WTC11 (cell line): ENCODE measurements at places on chromosomes 4 and X.

DNA sequence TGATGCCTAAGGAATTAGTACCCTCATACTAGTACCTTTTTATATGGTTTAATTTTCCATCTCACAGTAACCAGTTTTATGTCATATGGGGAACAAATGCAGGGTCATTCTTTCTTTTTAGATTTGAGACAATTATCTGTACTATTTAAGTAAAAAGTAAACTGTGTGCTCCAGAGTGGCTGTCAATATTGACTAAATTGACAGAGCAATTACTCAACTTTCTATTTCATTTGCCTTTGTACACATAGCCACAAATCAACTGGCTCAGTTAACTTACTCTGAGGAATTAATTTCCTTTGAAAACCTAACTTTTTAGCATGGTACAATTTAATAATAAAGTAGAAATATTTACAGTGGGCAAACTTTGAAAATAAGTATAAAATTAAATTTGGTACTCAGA, 28.5 kb upstream of the TEX13C start:
- no peak for DNase-seq

GRCh38 chr4:181200076-181200475, 1043.1 kb upstream of the TENM3 start:
- no peak for DNase-seq

DNA sequence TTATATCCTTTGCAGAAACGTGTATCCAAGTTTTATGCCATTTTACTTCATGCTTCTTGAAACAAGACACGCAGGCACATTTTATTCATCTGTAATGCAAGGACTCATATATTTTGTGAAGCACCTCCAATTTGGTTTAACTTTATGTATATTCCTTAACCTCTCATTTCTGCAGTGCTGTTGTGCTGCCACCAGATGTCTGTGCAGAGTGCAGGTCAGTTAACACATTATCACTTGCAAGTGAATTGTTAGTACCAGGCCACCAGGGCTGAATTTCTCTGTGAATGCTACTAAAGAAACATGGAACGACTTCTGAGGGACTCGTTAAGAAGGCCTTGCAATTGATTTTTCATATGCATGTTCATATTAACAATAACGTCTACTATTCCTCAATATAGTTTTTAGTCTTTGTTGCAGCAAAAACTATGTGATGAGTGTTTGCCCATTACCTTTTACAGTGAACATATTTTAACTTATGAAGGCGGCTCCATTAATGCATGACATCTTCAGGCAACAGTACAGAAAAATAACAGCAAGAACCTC, 770.3 kb downstream of the NLGN4X start:
- DNase-seq = peak; percentile 10

DNA sequence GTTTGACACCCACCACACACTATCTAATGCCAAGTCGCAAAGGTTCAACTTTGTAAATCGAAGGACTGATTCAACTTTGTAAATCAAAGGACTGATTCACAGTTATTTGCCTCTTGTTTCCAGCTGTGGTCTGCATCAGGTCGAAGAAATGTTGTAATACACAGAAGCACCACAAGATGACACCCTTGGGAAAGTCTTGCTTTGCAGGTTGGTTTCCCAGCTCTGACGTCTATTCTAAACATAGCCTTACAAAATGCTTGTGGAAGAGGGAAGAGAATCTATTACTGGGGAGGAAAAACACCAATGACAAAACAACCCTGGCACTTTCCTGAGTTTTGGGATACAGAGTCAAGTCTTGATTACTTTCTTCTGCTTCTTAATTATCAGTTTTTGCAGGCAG, 35.3 kb downstream of the SUPT20HL1 start:
- DNase-seq = peak; percentile 16

GRCh38 chr4:60020389-60020788, 1179.7 kb upstream of the ADGRL3 start:
- DNase-seq = no peak

GRCh38 chr4:52912608-52913007, 50.5 kb downstream of the RASL11B start:
- no peak for DNase-seq

DNA sequence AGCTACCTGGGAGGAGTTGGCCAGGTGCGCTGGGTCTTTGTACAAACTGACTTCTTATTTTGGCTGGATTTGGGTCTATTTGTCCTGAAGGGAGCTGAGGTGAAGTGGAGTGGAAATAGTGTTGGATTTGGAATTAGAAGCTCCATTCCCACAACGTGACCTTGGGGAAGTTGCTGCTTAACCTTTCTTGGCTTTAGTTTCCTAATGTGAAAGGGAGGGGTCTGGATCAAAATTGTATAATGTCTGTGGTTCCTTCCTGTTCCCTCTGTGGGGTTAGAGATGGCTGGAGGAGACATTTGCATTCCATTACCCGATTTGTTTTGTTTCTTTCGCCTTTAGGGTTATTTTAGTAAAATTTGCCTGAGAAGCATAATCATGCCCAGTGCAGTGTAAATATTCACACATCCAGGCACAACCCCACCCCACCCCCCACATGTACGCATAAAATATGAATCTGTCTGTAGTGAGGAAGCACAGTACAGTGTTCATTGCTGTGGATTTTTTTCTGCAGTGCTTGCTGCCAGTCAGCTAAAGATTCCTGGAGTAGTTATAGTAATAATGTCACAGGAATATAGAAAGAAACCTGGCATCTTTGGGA, 21.5 kb downstream of the JADE1 start:
- no peak for DNase-seq

DNA sequence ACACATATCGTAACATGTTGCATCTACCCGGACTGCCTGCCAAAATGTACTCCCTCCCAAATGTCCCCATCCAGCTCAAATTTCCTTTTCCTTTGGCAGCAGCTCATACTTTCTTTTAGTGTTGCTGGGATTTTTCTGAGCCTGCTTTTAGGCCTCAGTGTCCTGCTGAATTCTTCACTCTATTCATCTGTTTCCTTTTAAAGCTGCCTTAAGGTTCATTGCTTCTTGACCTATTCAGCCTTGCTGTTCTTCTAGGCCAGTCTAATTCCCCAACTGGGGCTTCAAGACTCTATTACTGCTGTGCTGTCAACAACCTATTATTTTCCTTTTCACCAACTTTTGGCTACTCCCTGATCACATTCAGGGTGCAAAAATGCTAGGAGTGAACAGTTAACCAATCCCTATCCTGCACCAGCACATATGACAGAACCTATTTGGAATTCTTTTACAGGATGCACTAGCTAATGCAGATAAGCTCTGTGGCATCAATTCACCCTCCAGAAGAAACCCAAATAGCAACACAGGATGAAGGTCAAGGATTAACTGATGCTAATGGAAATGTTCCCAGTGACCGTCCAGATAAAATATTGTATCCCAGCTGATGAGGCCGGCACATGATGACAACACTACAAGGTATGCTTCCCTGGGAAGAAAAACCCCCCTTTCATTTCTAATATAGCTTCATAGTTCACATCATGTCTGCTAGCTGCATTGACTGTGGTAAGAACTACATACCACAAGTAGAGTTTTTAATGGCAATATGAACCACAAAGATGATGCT, 114.7 kb upstream of the TTC29 start:
- no peak for DNase-seq

GRCh38 chrX:36431819-36432218, 512.3 kb downstream of the CFAP47 start:
- no peak for DNase-seq

DNA sequence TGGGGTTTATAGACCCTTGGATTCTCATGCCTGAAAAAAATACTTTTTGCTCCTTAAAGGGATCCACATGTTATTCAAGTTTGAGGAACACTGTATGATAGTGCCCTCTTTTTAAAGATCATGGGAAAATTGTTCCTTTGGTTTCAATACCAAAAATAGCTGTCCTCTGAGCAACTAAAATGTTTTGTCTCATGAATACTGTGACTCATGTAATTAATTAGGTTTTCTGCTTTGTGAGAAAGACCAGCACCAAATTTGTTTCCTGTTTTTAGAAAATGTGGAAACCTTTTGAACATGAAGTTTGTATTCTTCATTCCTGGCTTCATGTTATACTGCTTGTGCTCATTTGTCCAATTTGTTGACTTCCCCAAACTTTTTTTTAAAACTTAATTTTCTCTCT, 127.6 kb upstream of the SH3RF1 start:
- DNase-seq = no peak

DNA sequence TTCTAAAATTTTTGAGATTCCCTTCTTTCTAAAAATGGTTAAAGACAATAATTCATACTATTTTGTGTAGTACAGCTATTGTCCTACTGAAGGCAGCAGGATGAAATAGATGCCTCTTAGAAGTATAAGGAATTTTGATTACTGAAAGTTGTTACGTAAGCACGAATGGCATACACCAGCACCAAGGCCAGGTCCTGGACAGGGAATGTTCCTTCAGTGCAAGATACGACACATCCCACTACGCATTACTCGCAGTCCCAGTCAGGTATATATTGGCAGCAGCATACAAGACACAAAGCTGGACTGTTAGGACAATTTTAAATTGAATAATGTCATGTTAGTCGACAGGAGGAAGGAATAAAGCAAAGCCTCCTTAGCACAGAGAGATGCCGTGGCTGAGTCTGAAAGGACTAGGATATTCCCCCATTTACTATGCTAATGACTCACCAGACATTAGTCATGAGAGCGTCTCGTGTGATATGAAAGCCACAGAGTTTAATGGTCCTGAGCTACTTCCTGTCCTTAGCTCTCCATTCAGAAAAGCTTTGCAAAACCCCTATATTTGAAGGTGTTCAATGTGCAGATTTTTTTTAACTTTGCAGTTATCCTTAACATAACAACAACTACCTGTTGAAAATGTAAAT, 504.3 kb downstream of the FAM133A start:
- DNase-seq = no peak
